ENCODE measurements at places on chromosomes 3 and 15.

DNA sequence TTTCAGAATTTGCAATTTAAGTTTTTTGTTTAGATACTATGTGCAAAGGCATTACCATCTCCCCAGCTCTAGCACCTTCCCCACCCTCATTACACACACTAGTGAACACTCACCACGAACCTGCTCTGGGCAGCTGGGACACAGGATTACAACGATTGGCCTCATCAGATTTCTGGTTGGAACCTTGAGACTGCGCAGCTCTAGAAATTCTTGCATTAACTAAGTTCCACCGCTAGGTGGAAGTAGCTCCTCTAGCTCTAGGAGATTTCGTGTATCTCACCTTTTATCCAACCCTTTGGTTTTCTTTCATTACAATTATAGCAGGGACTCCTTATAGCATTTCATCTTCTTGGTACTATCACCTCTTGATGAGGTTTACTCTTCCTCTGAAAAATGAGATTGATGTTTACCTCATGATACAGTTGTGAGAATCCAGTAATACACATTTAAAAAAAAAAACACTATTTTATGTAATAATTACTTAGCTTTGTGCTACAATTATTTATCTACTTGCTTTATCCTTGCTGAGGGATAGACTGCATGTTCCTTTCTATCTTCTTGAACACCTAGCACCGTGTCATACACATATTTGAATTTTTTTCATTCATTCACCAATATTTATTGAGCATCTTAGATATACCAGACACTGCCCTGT lies 28.7 kb upstream of the PLOD2 start:
- DNase-seq = peak; percentile 70

GRCh38 chr3:108125550-108126071 lies 34.8 kb upstream of the CD47 start:
- no peak for DNase-seq

DNA sequence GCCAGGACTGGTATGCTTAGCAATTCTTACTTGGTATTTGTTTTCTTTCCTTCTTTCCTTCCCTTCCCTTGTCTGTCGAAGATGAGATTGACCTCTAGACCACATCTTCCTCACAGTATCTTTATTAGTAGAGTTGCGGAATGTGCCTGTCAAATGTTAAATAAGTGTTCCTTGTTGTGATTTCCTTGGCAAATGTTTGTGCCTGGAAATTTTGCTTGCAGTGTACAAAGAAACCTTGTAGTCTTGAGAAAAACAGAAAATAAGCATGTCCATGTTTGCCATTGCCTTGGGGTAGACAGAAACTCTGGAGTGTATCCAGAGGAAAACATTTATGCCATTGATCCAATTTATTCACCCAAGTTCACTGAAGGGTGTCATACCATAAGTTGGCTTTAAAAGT lies 79.5 kb upstream of the ZNF385D start:
- no peak for DNase-seq

DNA sequence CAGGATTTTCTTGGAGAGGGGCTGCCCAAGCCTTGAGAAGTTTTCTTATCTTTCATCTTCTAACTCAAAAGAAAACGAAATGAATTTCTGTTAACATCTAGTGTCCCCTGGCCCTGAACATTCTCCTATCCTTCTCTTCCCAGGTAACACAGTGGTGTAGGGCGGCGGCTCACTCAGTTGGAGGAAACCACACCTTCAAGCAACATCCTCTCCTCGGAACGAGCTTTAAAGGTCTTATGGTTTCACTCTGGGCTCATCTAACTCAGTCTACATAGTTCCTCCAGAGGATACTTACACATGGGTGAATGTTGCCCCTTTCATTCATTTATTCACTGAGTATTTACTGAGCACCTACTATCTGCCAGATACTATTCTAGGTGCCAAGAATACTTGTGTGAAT lies 31.0 kb upstream of the KLHL6 start:
- no peak for DNase-seq

DNA sequence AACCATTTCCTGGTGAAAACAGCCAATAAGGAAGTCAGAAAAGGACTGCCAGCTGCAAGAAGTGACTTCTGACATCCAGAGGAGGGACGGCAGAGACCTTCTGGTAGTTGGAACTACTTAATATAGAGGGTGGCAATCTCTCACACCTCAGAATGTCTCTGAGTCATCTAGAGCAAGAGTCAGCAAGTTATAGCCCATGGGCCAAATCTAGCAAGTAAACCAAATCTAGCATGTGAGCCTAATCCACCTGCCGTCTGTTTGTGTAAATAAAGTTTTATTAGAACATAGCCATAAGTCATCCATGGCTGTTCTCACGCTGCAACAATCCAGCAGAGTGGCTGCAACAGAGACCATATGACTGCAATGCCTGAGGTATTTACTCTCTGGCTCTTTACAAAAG lies 160.5 kb upstream of the NR2E3 start:
- no peak for DNase-seq

GRCh38 chr15:36282821-36283220 lies 296.6 kb upstream of the CDIN1 start:
- DNase-seq = no peak

- no peak for DNase-seq
These were observed 81.2 kb upstream of the ZBTB20 start for GRCh38 chr3:115228266-115228665.

DNA sequence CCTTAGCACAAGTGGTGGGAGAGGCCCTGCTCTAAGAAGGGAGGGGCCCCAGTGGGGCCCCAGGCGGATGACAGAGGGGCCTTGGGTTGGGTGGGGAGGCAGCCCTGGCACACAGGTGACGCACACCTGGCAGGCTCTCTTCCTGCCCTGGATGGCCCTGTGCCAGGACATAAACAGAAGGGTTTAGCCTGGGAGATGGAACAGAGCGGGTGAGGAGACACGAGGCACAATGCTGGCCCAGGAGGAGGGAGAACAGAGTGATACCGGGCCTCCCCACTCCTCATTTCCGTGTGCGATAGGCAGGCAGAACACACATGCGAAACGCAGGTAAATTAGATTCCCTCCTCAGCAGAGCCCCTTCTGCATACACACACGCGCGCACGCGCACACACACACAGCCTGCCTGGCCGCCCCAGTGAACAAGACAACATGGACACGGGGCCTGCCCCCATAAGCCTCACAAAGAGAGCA lies 39.8 kb downstream of the IDH2 start:
- no peak for DNase-seq

DNA sequence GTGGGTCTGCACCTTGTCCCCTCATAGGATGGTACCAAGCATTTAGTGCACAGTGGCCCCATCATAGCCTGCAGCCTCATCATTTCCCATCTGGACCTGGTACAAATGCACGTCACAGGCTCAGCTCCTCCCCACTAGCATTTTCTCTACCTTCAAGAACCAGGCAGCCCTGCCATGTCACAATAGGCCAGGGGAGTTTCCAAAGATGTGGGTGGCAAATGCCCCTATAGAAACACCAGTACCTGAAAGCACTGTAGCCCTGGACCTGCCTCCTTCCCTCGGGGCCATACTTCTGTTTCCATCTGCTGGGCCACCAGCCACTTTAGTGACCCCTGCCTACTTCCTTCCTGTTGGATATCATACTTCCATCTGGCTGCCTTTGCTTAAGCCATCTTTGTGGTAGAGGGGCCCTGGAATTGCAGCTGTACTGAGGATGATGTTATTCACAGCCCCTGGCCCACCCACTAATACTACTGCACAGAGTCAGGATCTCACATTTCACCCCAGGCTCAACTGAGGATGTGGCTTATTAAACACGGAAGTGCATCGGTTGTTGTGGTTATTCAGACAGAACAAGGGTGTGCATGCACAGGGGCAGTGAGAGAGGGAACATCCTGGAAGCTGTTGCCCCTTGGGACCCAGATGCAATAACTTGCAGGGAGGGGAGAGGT lies 3.8 kb downstream of the TCTA start:
- no peak for DNase-seq

- no peak for DNase-seq
These were observed 5.9 kb upstream of the RPS27L start for GRCh38 chr15:63163217-63163616.

- DNase-seq = no peak
These were observed 38.4 kb upstream of the SMAD6 start for GRCh38 chr15:66663664-66664063.

GRCh38 chr15:35630985-35631384 lies 85.0 kb upstream of the DPH6 start:
- DNase-seq = no peak

- DNase-seq = no peak
These were observed 165.8 kb downstream of the VPS8 start for GRCh38 chr3:184977796-184978195.

GRCh38 chr3:31579828-31580227 lies 47.1 kb downstream of the STT3B start:
- no peak for DNase-seq

DNA sequence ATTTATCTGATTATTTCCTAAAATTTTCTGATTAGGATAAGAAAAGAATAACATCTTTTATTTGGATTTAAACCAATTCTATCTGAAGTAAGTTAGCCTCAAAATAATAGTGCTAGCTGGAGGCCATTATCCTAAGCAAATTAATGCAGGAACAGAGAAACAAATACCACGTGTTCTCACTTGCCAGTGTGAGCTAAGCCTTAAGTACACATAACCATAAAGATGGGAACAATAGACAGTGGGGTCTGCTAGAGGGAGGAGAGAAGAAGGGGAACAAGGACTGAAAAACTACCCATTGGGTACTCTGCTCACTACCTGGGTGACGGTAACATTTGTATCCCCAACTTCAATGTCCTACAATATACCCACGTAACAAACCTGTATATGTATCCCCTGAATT lies 31.3 kb upstream of the LYSMD4 start:
- DNase-seq = no peak

- DNase-seq = peak; percentile 70
These were observed 129.2 kb upstream of the DPH6 start for GRCh38 chr15:35674873-35675781.

DNA sequence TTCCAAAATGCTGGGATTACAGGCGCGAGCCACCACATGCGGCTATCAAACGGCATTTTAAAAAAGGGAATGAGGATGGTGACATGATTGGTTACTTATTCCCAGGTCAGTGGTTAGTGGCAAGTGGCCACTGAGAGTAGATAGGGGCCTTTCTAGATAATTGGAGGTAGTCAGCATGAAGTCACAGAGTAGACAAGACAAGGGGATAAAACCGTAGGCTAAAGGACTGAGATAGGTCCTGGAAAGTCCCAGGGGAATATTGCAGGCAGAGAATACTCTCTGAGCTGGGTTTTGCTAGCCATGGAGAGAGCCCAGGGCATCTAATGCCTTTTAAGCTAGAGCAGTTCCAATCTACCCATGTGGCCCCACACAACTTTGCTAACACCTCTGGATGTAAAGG lies 52.2 kb downstream of the KCNAB1 start:
- no peak for DNase-seq

DNA sequence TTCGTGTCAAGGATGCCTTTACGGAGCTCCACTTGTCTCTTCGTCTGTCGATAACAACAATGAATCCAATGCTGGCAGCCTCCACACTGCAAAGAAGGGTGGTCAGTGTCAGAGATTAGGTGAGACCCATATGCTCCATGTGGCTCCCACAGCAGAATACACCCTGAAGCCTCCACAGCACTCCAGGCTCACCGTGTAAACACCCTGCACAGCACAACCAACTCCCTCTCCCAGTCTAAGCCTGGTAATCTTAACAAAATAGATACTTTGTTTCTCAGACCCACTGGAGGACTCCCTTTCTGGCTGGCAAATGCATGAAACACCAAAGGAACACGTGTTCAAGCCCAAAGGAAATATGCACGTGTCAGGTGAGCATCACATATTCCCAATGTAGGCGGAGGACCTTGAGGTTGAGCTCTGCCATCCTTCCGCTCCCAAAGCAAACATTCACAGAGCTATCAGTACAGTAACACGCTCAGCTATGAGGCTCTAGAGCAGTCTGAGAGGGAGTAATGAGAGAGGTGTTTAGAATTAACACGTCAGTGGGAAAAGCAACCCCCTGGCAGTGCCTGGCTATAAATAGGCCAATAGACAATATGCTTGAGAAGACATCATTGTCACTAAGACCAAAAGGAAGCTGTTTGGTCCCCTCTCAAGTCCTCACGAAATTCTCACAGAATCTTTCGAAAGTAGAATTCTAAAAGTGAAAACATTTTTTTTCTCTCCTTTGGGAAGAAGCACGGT lies 86.7 kb downstream of the MCF2L2 start:
- DNase-seq = no peak

- peak; percentile 79 for DNase-seq
These were observed 54.3 kb downstream of the AAGAB start for GRCh38 chr15:67199881-67200763.

- DNase-seq = no peak
These were observed 368.0 kb downstream of the NAALADL2 start for GRCh38 chr3:175227126-175227525.

- DNase-seq = no peak
These were observed 52.0 kb downstream of the CD200R1L start for GRCh38 chr3:112794622-112795172.

GRCh38 chr3:62556121-62556815 lies 182.9 kb upstream of the FEZF2 start:
- no peak for DNase-seq

GRCh38 chr3:102488331-102488730 lies 53.5 kb downstream of the ZPLD1 start:
- no peak for DNase-seq

DNA sequence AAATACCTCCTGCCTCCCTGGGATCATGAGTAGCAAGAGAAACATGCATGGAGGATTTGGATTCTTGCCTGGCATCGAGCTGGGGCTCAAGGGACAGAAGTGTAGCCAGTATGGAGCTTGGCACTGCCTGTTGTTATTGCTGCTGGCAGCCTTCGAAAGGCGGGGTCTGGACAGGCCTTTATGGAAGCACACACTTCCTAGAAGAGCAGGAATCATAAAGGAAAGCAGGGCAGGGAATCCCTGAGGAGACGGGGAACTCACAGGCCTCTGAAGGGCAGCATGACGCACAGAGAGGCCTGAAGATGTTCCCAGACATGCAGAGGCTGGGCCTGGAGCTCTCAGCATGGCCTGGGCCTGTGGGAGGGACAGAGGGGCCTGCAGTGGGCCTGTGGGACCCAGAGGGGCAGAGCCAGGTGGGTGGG lies 18.6 kb upstream of the SLC41A3 start:
- peak; percentile 15 for DNase-seq

DNA sequence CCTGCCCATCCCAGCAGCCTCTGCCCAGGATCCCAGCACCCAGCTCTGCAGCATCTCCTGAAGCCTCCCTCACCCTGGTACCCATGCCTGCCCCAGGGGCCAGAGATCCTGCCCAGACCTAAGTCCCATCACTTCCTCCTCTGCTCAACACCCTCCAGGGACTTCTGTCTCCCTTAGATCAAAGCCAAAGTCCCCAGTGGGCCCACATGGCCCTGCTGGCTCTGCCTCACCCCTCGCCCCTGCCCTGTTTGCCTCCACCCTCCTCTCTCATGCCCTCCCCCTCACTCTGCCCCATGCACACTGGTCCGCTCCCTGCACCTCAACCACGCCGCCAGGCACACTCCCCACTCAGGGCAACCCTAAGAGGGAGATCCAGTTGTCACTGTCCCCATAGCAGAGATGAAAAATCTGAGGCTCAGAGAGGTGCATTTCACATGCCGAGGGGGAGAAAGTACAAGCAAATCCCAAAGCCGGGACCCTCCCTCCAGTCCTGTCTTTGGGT lies 146.5 kb downstream of the NUP210 start:
- DNase-seq = no peak

GRCh38 chr3:123448536-123449101 lies at the start of gene ADCY5:
Gene ADCY5, minus strand, starts transcription at chr3:123449090. Its CDS starts 545 bp downstream, at chr3:123448545.
- no peak for DNase-seq

- DNase-seq = peak; percentile 21
These were observed 85.5 kb downstream of the VPS13C start for GRCh38 chr15:61974759-61975158.
